Amniotic stem cell (primary cell): ENCODE measurements at places on chromosomes 5 and 9.

DNA sequence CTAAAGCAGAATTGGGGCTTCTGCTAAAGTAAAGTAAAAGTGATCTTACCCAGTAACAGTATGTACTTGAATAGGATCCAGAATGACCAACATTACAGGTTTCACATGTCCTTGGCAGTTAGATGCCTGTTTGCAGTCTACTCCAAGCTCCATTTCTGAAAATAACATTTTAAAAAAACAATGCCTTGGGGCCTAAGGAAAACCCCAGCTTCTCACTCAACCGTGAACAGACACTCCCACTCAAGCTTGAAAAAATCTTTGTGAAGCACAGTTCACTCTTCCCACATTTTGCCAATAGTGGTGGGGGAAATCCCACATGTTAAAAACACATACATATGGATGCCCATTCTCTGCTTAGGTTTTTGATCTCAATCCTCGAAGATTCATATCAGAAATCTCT lies 304.1 kb downstream of the ARRDC3 start:
- peak; percentile 59 for DNase-seq

GRCh38 chr9:108911820-108912219 lies 22.1 kb downstream of the ELP1 start:
- no peak for DNase-seq

DNA sequence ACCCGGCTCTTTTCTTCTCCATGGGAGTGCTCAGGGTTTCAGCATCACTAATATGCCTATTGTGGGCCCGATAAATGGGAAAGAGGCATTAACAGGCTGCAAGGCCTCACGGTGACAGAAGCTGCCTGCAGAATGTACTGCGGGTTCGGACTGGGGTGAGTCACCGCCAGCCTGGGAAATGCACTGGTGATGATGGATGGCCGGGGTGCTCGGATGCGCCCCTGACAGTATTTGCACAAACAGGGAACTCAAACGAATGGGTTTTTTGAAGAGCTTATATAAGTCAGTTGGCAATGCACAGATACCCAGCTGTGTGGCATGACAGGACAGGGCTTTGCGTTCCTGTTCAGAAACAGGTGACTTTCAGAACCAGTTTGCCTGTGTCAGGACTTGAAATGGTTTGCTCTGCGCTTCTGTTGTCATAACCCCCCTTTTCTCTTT lies 42.0 kb upstream of the PITX1 start:
- DNase-seq: no peak

- peak; percentile 26 for DNase-seq
Observed at GRCh38 chr5:53262348-53262970, 152.9 kb upstream of the MOCS2 start.

DNA sequence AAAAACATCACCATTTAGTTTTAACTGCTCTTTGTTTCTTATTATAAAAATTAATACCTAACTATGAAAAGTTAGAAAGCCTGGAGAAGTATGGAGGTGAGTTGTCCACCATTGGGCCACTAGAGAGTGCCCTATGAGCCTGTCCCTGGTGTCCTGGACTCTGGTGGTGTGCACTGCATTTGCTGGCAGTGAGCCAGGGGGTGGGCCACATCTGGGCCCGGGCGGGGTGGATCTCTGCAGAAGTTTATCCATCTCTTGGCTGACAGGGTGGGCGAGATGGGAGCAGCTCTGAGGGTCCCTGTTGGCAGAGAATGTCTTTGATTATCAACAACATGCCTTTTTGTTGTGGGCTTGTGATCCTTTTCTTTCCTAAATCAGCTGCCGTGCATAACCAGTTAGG lies 8.2 kb downstream of the TENT4A start:
- DNase-seq: no peak

DNA sequence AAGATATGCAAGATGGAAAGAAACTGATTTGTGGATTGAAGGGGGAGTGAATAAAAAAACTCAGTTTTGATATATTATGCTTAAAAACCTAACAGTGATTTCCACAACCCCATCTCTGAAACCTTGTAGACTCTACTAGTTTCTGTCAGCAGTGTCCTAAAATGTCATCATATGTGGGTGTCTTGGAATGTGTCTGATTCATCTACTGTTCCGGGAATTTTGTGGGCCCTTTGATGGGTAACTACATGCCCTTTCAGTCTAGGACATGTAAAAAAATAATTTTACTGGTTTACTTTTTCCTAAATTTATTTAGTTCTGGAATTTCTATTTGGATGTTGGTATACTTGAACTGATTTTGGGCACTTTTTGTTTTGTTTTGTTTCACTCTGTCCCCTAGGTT lies 118.9 kb upstream of the NMUR2 start:
- no peak for DNase-seq

DNA sequence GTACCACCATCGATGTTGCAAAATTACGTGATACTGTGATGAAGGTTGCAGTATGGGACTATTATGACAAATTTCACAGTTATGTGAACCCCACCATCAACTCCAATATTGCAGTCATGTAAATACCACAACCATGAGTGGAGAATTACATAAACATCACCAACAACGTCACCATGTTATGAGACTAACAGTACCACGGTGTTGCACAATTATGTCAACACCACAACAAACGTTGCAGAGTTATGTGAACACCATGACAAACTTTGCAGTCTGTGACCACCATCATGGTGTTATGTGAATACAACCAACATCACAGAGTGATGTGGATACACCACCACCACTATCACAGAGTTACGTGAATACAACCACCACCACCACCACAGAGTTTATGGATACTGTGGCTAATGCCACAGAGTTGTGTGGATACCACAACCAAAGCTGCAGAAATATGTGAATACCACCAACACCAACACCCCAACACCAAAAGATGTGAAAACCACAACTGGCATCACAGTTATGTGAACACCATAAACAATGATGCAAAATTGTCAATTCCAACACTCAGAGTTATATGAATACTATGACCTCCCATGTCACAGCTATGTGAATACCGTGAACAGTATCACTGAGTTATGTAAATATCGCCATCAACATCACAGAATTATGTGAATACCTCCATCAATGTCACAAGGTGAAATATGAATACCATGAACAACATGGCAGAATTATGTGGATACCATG lies 62.4 kb downstream of the SHC3 start:
- DNase-seq: no peak

DNA sequence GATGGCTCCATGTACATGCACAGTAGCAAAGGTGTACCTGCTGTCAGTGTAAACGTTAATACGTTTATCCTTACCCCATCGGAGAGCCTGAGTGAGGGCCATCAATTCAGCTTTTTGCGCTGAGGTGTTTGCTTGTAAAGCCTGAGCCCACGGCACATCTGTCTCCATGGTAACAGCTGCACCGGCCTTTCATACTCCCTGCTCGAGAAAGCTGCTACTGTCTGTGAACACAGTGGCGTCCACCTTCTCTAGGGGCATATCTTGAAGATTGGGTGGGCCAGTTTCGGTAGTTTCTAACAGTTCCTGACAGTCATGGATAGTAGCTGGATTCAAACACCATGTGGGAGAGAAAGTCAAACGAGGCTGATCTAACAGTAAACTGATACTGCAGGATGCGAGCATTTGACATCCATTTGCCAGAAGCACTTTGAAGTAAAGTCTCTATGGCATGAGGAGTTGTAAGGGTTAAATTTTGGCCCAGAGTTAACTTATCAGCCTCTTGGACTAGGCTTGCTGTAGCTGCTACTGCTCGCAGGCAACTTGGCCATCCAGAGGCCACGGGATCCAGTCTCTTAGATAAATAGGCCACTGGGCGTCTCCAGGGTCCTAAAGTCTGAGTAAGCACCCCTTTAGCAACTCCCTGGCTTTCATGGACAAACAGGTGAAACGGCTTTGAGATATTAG lies 21.0 kb upstream of the RHOBTB3 start:
- no peak for DNase-seq

DNA sequence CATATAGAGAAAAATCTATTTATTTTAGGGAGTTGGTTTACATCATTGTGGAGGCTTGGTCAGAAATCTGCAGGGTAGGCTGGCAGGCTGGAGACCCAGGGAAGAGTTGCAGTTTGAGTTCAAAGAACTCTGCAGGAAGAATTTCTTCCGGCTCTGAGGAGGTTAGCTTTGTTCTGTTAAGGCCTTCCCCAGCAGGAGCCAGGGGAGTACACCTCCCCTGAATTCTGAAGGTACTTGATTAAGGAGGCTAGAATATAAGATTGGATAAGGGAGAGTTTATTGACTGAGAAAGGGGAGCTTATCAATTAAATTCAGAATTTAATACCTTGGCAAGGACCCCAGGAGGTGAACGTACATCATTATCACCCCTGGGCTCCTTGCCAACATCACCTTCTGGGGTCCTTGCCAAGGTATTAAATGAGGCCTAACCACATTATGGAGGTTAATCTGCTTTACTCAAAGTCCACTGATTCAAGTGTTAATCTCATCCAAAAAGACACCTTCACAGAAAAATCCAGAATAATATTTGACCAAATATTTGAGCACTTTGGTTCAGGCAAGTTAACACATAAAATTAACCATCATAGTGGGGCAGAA lies 351.7 kb downstream of the CWC27 start:
- no peak for DNase-seq

DNA sequence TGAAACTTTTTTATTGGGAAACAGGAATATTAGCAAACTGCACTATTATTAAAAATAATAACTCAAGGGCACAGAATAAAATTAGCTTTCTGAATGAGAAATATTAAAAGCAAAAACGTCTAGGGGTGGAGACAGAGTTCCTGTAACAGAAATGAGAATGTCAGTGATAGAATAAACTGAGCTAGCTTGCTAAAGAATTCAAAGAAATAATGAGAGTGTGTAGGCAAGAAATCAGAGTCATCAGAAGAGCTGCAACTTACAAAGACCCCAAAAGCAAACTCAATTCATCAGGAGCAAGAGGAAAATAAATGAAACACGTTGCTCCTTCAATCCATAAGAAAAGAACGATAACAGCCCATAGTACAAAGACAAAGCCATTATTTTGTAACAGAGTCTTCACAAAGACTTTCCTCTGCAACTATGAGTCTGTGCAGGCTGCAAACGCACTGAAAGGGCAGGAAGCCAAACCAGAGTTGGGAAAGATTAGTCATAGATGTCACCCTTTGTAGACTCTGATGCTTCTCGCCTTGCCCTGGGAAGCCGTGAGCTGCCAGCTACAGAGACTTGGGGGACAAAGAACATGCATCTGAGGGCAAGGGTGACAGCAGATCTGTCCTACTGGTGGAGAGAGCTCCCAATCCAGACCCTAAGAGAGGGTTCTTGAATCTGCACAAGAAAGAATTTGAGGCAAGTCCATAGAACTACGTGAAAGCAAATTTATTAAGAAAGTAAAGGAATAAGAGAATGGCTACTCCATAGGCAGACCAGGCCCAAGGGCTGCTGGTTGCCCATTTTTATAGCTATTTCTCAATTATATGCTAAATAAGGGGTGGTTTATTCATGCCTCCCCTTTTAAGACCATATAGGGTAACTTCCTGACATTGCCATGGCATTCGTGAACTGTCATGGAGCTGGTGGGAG lies 40.8 kb downstream of the SHC3 start:
- peak; percentile 75 for DNase-seq

DNA sequence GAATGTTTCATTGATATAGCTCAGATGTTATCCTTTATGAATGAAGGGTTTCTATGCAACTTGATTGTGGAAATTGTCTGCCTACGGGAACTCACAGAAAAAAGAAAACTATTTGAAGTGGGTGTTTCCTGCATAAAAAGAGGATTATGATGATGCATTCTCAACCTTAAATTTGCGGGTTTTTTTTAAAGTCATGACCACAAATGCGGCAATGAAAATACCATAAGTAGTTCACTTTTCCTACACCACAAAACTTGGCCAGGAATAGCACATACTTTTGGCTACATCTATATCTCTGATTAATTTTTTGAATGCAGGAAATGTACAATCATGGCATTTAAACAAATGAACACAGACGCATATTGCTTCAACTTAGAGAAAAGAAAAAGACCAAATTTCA lies 754.7 kb downstream of the DTWD2 start:
- DNase-seq: peak; percentile 10

DNA sequence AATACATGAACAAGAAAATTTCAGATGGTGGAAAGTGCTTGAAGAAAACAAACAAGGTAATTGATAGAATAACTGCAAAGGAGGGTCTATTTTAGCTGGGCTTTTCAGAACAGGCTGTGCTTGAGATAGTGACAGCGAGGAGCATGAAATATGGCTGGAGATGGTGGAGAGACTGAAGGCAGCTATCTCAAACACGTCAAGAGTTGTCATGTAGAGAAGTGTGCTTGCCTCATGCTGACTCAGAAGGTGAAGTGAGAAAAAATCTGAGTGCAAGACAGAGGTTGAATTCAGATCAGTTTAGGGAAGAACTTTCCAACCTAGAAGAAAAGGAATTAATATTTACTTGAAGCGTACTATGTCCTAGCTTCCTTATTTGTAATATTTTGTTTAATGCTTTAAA lies 115.5 kb upstream of the RANBP3L start:
- no peak for DNase-seq
